Muscle of arm (tissue), 14 donors: ENCODE measurements at places on chromosomes 12 and 14.

GRCh38 chr12:2877953-2878732 is 1.1 kb downstream of the RHNO1 start:
- DNase-seq: no peak

DNA sequence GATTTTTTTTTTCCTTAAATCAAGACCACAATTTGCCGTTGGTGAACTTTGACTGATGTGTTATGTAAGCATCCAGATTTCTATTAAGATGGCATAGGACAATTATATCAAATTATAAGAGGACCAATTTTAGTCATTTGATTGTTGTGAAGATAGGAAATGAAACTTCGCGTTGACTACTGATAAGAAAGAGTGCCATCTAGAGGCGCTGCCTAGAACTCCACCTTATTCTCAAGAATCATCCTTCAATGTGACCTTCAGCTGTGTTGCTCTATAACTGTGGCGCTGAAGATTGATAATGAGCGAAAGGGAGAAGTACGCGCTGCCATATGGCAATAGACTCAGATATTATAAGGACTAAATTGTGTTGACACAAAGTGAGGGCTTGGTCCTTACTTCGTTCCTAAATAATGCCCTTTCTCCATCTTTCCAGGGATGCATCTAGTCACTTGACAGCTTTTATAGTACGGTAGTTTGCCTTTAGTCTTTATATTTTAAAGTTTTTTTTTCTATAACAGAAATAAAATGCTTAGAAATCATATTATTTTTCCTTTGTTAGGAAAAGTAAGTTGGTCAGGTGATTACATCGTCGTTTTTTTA is 350.8 kb upstream of the STXBP6 start:
- peak; percentile 61 for DNase-seq

DNA sequence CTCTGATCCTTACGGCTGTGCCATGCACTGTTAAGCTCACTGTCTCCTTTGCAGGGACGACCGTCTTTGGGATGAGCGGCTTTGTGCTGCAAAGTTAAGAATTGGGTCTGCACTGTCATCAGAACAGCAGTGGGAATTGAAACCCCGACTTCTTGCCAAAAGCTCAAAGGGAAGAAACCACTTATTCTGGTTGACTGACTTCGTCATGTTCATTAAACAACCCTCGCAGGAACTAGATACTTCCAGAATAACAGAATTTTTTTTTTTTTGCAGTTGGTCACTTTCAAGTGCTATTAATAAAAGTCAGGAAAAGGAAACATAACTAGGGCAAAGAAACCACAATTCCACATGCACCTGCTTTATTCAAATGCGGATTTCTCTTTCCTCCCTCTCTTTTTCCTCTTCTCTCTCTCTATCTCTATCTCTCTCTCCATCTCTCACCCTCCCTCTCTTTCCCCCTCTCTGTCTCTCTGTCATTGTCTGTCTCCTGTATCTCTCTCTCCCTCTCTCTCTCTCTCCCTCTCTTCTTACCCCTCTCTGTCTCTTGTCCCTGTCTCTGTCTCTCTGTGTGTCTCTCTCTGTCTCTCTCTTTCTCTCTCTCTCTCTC is 12.3 kb upstream of the GLT1D1 start:
- DNase-seq: no peak

DNA sequence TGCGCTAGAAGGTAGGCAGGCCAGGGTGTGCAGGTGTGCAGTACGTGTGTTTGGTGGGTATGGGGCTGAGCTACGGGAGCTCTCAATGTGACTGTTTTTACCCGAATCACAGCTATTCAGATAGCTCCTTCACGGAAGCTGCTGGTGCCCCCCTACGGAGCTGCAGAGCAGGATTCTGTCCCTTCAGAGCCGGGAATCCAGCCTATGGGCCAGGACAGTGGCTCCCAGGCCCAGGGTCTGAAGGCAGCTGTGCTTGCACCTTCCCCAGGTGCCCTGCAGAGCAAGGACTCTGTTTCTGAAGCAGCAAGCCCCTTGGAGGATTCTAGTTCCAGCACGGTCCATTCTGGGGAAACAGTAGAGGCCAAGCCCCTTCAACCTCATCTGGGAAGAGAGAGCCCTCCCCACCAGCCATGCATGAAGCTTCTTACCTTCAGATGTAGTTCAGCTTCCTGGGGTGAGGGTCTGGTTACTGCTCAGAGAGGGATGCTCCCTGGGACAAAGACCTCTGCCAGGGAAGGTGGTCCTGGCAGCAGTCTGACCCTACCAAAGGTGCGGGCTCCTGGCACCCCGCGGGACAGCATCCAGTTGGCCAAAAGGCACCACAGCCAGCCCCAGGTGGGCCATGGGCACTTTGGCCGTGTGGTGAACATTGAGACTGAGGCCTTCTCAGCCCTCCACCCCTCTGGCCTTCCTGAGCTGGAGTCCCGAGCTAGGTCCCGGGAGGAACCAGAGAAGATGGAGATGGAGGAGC is 29.1 kb downstream of the PLEKHH1 start:
- DNase-seq: no peak

DNA sequence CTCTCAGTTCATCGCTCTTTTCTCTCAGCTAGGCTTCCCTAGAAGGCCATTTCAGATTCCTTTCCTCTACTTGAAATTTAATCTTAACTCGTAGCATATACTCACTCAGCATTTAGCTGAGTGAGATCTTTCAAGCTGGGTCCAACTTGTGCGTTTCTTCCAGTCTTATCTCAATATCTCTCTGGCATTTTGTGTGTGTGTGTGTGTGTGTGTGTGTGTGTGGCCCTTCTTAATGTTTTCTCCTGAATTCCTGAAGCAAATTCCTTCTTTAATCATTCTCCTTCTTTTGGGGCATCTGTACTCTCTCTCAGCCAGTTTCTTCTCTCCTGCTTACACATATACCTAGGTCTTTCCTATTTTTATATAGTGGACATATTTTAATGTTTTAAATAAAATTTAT is 129.1 kb downstream of the KITLG start:
- no peak for DNase-seq

GRCh38 chr12:30200864-30201263 is 417.1 kb upstream of the TMTC1 start:
- DNase-seq: no peak

GRCh38 chr14:59320361-59320760 is 131.9 kb downstream of the DAAM1 start:
- DNase-seq: no peak

GRCh38 chr14:104610749-104611310 is 6.3 kb upstream of the TMEM179 start:
- DNase-seq: no peak

GRCh38 chr12:118064608-118065007 is 3.6 kb upstream of the WSB2 start:
- DNase-seq: no peak

DNA sequence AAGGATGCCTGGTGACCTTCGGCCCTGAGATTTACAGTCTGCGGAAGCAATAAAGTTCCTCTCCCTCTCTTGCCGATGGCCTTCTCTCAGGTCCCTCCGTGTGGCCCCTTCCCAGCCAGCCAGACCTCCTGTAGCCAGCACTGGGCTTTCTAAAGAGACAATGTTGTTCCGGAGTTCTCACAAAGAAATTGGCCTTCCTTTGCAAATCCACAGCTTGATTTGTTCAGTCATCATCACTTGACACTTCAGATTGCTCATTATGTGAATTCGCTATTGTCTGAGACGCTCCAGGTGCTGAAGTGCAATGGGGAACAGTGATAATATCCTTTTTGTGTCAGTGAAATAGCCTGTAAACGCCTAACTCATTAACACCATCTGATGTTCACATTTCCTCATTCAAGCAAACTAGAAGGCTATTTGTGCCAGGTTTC is 43.7 kb upstream of the GPHB5 start:
- DNase-seq: no peak

- DNase-seq: no peak
Measured at GRCh38 chr12:123497065-123497464, 36.5 kb downstream of the RILPL1 start.

- no peak for DNase-seq
Measured at GRCh38 chr14:100105357-100106169, 40.3 kb downstream of the EVL start.

GRCh38 chr12:31021181-31021580 is 52.5 kb upstream of the DDX11 start:
- no peak for DNase-seq

GRCh38 chr14:101151226-101151926 is 247.9 kb upstream of the RTL1 start:
- no peak for DNase-seq

DNA sequence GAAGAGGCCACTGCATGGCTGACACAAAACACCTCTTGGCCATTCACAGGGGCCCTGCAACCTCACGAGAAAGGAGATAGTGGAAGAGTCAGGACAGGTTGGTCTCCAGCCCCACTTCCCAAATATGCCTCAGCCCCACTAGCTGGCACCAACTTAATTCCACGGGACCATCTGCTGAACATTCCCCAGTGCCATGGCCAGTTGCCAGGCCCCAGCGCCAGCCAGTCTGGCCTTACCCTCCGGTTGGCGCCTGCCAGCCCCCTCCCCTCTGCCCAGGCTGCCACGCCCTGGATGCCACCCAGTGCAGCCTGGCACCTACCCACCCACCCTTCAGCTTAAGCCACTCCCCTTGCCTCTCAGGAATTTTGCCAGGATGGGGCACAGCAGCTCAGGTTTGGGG is 21.2 kb upstream of the HSPB8 start:
- no peak for DNase-seq

DNA sequence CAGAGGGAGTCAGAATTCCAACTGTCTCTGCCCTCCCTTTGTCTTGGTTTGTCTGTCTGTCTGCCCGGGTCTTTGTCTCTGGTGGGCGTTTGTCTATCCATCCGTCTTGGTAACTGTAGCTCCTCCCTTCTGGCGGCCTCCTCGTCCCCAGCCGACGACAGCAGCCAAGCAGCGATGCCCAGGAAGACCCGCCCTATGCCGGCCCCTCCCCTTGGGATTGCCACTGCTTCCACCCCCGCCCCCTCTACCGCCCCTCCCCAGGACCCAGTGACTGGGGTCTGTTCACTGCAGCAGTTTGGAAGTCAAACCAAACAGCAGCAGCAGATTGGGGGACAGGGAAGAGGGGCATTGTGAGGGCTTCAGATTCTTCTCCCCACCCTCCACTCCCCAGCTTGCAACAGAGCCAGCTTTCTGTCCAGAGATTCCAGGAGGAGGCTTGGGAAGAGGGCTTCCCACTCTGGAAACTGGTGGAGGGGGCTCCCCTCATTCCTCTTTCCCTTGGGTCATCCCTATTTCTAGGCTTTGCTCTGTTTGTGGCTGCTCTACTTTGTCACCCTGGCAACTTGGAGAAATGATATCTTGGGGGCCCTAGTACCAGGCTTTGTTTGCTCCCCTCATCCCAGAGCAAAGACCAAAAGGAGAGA is 2.4 kb upstream of the RARG start:
- DNase-seq: no peak

GRCh38 chr12:78584695-78585094 is 279.9 kb upstream of the SYT1 start:
- no peak for DNase-seq

DNA sequence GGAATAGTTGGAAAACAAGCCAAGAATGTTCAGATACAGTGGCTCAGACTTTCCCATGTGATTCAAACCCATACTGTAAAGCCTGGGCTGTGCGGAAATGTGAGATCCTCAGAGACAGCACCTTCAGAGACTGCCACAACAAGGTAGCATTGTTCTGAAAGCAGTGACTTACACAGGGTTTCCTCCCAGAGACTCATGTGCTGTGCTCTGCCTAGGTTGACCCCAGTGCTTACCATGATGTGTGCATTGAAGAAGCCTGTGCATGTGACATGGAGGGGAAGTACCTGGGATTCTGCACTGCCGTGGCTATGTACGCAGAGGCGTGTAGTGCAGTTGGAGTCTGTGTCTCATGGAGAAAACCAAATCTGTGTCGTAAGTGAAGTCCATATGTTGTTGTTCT is 219.4 kb downstream of the LRRK2 start:
- DNase-seq: no peak

- no peak for DNase-seq
Measured at GRCh38 chr12:47312808-47313426, 233.2 kb upstream of the AMIGO2 start.

DNA sequence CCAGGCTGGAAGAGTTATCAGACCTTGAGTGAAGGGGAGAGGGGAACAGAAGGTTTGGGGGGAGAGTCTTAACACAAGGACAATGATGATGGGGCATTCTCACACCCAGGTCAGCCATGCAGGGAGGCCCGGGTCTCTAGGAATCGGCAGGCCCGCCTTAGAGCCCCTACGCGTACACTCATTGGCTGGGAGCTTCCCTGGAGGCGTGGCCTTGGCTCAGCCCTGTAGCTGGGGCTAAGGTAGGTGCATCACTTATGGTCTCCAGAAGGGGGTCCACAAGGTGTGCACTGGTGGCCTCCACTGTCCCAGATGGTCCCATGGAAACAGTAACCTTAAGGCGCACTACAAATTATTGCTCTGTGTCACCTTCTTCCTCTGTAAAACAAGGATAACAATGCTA is 660.1 kb downstream of the MED13L start:
- no peak for DNase-seq

- no peak for DNase-seq
Measured at GRCh38 chr12:119727600-119728443, 59.9 kb downstream of the PRKAB1 start.

DNA sequence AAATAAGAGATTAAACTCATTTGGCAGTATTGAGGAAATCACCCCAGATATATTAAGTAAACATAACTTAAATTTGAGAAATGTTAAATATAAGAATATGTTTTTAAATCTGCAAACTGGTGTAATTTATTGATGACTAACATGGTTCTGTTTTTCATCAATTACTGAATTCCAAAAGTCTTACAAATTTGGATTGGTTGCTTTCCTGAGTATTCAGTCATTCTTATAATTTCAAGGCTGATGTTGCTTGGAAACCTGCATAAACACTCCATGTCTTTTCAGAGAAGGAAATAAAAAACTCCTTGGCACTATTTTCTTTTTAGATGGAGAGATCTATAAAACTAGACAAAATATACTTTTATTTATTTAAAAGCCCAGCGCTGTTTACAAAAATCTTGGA is 71.7 kb downstream of the NOVA1 start:
- DNase-seq: peak; percentile 69

GRCh38 chr12:1117970-1118563 is 127.0 kb downstream of the ERC1 start:
- peak; percentile 79 for DNase-seq

GRCh38 chr12:55845785-55846496 is 3.2 kb upstream of the MMP19 start:
- DNase-seq: peak; percentile 47

GRCh38 chr12:66786531-66787308 is 107.8 kb upstream of the GRIP1 start:
- DNase-seq: no peak

DNA sequence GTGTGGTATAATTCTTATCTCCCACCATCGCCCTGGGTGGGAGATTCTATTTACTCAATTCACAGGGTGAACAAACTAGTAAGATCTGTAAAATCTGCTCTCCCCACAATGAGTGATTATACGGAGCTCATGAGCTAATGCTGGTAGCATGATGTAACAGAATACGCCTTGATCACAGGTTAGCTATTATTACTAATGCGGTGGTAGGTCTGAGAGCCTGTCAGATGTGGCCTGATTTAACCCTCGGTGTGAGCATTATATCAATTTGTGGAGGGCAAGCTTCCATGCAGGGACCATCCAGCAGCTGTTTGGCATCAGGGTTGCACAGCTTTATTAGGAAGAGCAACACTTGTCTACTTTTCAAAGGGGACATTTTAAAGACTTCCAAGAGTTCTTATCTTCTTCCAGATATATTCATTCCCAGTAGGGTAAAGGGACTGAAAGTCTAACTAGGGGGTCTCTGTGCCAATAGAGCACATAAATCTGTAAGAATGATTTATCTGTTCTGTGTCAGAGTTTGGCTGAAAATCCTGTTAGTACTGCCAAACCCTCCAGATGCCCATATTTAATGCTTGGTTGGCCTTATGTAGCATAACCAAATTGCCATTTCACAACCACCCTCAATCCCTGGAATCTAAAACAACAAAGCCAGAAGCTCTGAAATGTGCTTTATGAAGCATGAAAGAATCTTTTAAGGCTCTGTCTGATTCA is 18.7 kb downstream of the TSHR start:
- DNase-seq: no peak
